ENCODE measurements at places on chromosomes 4 and X. TPM values are rescaled to one million over a fixed set of nuclear protein-coding genes. Genes with fewer than 3 reads are reported as not detected.

DNA sequence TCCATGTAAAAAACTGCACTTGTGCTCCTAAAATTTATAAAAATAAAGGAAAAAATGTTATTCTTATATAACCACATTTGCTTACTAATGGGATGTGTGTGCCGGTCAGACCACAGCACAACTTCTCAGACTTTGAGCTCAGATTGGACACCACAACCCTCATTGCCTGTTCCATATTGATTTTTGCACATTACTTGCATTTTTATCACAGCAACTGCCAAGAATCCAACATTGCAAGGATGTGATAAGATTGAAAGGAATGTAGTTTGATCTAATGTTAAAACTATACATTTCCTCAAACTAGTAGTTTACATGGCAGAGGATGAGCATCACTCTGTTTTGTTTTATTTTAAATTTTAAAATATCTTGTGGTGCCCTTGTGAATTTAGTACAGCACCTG is 227.8 kb downstream of the KDR start:
- no peak for DNase-seq

GRCh38 chr4:149403081-149403480 is 412.6 kb downstream of the IQCM start:
- no peak for DNase-seq

- no peak for DNase-seq
These were observed 49.7 kb upstream of the DDIT4L start for GRCh38 chr4:100240008-100240407.

CLDN2 gene
- 70.4 TPM for polyA plus RNA-seq

CLNK gene
- 0.58 TPM for polyA plus RNA-seq

GRCh38 chrX:10086676-10087075 is 70.1 kb upstream of the CLCN4 start:
- DNase-seq, result no peak

DNA sequence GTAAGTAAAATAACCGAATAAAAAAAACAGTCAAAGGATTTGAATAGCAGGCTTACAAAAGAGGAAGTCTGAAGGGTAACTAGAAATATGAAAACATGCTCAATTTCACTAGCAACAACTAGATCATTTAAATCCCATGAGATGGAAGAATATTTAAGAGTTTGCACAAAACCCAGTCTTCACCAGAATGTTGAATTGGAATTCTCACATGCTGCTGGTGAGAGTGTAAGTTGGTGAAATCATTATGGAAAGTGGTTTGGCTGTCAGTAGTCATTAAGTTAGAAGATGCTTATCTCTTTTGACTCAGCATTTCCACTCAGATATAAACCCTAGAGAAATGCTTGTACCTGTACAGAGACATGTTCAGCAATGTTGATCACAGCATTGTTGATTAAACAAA is 110.1 kb downstream of the PGRMC2 start:
- no peak for DNase-seq

GRCh38 chr4:64712590-64712989 is 303.3 kb upstream of the TECRL start:
- DNase-seq, result no peak

GRCh38 chr4:113823291-113823659 is 61.7 kb upstream of the CAMK2D start:
- no peak for DNase-seq

ARAF gene
- polyA plus RNA-seq, result 70.7 TPM

GRCh38 chr4:183030309-183030708 is 68.7 kb upstream of the WWC2 start:
- DNase-seq, result no peak

- DNase-seq, result no peak
These were observed 47.0 kb upstream of the SPRY1 start for GRCh38 chr4:123349421-123350190.

GRCh38 chr4:113540859-113541258 is 220.7 kb downstream of the CAMK2D start:
- DNase-seq, result no peak

DNA sequence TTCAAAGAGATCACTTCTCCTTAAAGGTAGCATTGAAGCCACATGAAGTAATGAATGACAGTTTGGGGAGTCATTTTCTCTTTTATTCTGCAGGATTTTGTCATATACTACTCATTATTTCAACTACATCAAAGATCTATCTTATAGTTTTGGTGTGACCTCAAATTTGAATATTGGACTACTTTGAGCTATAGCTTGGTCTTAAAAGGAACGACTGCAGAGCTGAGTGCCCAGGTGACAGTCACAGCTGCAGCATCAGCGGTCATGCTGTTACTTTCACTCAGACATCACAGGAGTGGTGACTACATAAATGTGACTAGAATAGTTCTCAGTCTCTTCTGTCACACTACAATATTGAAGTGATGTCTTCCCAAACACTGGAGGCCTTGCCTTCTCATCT is 10.7 kb upstream of the SPCS3 start:
- no peak for DNase-seq

GRCh38 chrX:17654116-17654515 is 83.2 kb upstream of the SCML1 start:
- DNase-seq, result no peak

GLUD2 gene
- 5.5 TPM for polyA plus RNA-seq

NAA10 gene
- polyA plus RNA-seq, result 78.0 TPM

CENPVL1 gene
- not detected for polyA plus RNA-seq

PDGFRA gene
- polyA plus RNA-seq, result 160 TPM

DNA sequence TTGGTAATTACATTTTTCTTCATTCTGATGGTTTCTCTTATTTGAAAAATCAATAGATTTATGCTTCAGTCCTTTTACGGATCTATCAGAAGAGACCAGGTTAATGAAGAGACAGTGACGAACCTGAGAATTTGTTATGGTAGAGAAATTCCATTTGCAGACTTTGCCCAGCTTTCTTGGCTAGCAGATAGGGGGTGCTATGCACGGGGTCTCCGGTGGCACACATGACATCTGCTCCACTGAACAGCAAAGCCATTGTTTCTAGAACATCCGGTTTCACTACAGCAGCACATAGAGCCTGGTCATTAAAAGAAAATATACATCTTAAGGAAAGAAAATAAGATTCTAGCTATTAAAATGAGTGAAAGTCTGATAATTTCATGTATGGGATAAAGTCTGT is 85.1 kb downstream of the ARAP2 start:
- no peak for DNase-seq

GRCh38 chr4:100929135-100929534 is 411.3 kb upstream of the EMCN start:
- DNase-seq, result no peak

- DNase-seq, result no peak
These were observed 28.7 kb downstream of the CLDN34 start for GRCh38 chrX:9995855-9996339.

GRCh38 chr4:92120810-92121498 is 182.8 kb upstream of the GRID2 start:
- DNase-seq, result no peak

DNA sequence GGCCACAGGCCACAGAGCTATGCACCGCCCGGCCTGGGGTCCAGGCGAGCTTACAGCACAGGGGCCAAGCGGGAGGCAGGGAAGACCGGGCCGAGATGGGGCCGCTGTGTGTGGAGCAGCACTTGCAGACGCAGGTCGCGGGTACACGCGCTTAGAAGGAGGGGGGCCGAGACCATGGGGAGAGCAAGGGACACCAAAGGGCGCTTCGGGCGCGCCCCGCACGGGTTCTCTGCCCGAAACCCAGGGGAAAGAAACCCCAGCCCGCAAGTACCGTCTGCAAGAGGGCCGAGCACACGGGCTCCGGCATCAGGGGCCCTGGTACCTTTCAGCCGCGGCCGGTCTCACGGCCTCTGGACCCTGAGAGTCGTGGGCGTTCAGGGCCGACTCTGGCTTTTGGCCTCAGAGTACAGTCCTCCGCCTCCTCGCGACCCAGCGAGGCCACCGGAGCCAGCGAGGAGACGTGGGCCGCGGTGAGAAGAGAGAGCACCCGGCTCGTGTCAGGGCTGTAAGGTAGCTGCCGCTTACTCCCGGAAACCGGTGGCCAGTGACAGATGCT is 342 bp downstream of the EOLA2 start:
- DNase-seq, result no peak

DNA sequence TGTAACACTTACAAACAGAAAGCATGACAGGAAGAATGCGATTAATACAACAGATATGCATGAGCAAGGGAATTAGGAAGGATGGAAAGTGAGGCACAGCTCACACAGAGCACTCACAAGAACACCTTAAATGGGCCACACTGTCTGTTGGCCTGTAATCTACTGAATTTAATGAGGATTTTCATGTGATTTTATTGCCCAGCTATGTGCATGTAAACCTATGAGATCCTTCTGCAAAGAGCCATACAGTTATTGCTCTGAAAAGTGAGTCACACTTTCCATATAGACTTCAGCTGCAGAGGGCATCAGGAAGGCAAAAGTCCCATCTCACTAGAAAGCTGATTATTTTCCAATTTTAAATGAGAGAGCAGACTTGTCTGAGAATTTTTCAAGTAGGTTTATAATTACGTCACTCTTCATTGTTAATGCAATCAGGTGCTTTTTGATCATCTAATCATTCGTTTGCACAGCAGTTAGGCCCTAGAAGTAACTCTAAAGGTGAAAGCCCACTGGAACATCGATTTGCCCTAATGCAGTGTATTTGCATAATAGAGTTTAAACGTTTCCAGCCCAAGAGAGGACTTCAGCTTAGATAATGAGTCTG is 832.7 kb upstream of the INTU start:
- no peak for DNase-seq

DRP2 gene
- polyA plus RNA-seq, result 1.6 TPM

GRCh38 chr4:173185847-173186510 is 17.4 kb downstream of the GALNT7 start:
- DNase-seq, result no peak

DNA sequence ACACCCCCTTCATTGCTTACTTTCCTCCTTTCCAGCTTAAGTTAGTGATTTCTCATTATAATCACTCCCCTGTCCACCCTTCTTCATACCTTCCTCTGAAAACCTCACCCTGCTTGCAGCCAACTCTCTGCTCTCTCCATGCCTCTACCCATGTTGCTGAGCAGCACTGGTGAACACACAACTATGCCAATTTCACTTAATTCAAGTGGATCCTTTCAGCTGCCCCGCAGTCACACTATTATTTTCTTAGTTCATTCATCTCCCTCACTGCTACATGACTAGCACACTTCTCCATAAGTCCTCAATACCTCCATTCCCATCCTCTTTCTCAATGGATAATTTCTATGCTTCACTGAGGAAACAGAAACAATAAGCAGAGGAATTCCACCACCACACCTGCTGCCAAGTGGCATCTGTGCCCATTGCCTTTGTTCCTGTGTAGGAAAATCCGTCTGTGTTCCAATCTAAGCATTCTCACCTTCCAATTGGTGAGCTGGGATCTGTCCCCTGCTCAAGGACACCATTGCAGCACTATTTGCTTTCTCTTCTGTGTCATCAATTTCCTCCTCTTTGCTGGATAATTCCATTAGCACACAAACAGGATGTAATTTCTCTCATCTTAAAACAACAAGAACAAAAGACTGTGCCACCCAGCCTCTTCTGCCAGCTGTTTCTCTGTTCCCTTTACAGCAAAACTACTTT is 25.2 kb upstream of the PRSS48 start:
- DNase-seq, result no peak

DNA sequence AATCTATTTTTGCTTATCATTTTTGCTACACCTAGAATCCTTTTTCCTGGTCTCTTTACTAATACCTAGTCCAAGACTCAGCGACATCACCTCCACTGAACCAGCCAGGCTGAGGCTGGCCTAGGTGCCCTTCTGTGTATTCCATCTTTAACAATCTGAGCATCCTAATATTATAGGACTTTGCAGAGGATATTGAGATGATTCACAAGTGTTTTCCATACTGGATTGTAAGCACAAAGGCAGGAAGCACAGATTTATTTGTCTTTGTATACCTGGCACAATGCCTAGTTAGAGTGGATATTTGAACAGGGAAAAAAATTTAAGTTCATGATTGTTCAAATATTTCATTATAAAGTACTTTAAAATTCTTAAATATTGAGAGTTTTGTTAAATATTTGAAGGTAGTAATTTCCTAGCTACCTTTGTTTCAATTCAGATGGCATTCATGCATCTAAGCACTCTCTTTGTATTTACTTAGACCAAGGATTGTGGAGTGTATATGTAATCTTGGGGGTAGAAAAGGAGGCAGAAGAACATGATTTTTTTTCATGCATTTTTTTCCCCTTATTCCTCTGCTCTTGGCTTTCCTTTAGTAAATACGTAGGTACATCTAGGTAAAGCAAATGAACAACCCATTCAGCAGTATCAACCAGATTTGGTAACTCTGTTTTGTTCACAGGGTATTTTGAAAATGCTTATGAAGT is 18.4 kb downstream of the SMARCA5 start:
- DNase-seq, result no peak

ADH1B gene
- 20.8 TPM for polyA plus RNA-seq

C4orf50 gene
- polyA plus RNA-seq, result not detected

- DNase-seq, result peak; percentile 22
These were observed 153.7 kb downstream of the CLCN4 start for GRCh38 chrX:10310511-10310910.

- no peak for DNase-seq
These were observed at the start of gene HOPX for GRCh38 chr4:56681158-56681852. TSS of gene HOPX (minus strand) at chr4:56681296. CDS start at chr4:56657816, 23,480 bp downstream.

DNA sequence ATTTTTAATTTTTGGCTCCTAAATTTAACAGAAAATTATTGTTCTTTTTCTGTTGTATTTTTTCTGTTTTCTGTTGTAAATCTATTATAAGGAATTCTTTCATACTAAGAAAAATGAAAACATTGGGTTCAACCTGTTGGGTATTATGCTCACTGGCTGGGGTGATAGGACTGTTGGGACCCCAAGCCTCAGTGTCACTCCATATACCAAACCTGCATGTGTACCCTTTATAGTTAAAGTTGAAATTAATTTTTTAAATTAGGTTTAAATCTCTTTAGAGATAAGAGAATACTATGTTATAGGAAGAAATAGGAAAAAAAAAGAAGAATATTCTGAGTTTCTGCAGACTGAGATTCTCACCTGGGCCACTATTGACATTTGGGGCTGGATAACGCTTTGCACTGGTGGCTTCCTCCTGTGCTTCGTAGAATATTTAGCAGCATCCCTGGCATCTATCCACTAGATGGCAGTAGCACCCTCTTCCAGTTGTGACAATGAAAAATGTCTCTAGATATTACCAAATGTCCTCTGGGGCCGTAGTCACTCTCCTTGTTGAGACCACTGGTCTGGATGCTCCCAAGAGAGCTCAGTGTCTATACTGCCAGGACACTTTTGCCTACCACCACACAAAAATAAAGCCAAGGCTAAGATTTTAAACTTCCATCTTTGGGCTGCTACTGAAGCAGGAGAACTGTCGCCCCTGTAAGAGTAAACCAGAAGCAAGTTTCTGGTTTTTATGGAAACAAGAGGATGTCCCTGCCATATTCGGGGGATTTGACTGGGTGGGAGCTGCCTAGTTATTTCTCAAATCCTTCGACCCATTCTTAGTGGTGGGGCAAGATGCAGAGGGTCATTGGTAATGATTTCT is 22.4 kb upstream of the CLTRN start:
- DNase-seq, result peak; percentile 12

Measured in renal cortex interstitium (tissue), 15 donors.